ENCODE measurements at places on chromosomes 16 and 17.
A peak's percentile ranks its signal among the peaks of the same experiment; 100 is the strongest.

GRCh38 chr17:28950017-28950751 lies 1.1 kb downstream of the PHF12 start:
- DNase-seq, result peak; percentile 62

DNA sequence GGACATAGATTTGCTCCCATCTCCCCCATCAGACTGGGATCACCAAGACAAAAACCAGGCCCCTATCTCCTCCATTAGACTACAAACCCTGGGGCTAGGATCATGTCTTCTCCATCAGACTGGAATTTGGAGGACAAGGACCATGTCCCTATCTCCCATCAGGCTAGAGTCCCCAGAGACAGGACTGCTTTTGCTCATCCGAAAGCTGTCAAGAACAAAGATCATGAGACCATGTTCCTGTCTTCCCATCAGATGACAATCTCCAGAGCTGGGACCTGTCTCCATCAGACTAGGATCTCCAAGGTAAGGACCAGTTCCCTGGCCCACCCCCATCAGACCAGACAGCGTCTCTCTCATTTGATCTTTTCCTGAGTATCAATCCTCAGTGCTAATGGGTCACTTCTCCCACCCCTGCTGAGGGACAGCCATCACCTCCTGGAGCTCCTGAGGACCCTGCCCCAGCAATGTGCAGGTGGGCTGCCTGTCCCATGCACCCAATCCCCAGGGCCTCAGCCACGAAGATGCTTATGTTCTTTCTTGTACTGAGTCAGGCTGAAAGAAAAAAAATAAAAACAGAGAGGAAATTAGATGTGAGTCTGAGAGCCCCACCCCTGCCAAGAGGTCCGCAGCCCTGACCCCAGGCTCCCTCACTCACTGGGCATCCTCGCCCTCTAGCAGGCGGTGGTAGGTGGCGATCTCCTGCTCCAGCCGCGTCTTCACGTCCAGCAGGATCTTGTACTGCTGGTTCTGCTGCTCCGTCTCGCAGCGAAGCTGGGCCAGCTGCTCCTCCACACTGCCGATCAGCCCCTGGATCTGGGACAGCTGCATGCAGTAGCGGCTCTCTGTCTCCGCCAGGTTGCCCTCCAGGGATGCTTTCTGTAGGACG lies 90.3 kb downstream of the GOSR1 start:
- no peak for DNase-seq

- DNase-seq, result no peak
These were observed 559.8 kb downstream of the WWOX start for GRCh38 chr16:78659216-78659615.

DNA sequence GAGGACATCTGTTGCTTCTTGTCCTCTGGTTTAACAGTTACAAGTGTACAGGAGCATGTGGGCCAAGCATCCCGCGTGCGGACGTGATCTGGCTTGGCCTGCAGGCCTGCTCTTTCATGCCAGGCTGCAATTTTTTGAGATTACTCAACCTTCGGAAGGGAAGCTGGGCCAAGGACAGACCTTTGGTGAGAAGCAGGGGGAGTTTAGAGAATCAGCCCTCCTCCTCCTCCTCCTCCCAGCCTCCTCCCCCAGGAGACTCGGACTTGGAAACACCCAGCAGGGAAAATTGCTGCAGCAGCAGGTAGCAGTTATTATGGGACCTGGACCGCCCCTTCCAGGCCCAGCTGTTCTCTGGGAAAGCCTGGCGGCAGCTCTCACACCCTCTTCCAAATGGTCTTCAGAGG lies 5.1 kb upstream of the KLHL36 start:
- no peak for DNase-seq

GRCh38 chr16:12160249-12160648 lies 183.7 kb downstream of the SNX29 start:
- DNase-seq, result no peak

GRCh38 chr16:58678269-58678668 lies 6.3 kb downstream of the SLC38A7 start:
- no peak for DNase-seq

DNA sequence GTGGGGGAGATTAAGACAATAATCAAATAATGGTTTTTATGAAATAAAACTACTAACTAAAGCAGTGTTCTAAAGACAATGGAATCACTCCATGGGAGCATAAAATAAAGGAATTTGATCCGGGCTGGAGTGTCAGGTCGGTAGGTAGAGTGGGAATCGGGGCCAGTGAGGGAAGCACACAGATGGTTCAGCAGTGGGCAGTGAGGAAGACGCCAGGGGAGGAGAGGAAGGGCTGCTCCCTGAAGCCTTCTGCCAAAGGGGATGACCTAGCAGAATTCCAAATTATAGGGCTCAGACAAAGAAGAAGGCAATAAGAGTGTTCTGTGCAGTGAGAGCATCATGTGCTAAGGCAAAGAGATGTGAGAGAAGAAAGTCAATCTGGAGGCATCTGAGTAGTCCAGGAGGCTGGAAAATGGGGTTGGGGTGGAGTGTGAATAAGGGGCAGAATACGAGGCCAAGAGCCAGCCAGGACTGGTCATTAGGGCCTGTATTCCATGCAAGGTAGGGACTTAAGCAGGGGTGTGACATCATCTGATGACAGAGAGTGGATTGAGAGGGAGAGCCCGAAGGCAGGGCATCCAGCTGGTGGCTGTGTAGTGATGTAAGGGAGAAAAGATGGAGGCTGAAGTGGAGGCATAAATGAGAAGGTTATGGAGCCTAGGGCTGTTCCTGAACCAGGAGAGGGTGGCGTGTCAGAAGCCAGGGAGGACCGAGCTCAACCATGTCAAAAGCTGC lies 137.6 kb downstream of the COPRS start:
- no peak for DNase-seq

- DNase-seq, result no peak
These were observed 77.2 kb upstream of the CLEC3A start for GRCh38 chr16:77945126-77945525.

DNA sequence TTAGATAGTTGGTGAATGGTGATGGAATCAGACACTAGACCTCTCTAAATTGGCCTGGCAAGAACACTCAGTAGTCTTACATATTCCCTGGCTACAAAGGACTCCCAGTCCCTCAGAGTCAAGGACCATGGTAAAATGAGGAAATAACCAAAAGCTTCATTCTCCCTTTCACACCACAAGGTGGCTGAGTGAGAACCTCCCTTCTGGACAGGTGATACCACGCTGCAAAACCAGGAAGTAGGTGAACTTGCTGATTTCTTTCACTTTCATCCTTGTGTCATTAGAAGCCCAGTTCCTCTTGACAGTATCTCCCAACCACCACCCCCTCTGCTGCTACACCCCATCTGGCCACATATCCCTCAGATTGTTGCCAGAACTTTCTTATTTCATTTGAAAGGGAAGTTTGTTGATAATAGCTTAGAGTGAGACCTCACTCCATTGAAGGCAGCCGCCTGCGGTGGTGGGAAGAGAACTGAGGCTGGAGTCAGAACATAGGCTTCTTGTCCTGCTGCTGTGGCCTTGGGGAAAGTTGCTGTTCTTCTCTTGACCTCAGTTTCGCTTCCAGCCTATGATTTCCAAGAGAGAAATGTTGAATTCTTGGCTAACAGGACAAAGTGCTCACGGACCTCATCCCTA lies 290.6 kb upstream of the CCL2 start:
- DNase-seq, result peak; percentile 60

DNA sequence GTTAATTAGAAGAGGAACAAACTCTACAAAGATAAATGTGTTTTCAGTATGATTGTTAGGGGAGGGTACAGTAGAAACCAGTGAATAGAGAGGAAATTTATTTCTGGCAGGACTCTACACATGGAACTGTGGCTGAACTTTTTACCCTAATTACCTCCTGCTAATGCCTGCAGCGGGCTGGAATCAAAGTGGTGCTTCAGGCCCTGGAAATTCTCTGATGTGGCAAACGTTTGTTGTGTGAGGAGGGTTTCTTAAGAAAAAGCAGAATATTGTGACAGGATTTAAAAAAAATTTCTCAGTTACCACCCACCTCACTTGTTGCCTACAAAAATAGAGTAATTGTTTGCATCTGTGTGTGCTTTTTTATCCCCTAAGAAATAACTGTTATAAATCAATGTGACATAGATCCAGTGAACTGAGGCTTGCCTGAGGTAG lies 154.5 kb downstream of the BCAS3 start:
- no peak for DNase-seq

DNA sequence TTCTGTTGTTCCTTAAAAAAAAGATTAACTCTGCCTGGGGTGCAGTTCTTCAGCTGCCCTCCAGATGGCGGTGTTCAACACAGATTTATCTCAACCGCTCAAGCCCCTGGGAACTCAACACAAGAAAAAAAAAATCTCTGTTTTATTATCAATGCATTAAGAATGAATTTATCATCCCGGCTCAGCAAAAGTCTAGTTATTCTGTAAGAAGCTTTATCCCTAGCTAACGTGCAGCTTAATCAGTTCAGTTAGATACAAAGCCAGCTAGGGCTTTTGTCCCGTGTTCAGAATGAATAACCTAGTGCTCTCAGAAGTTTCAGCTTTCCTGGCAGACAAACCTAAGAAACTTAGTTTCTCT lies 475.9 kb upstream of the CCL2 start:
- DNase-seq, result peak; percentile 49

- no peak for DNase-seq
These were observed 8.9 kb downstream of the TRIM47 start for GRCh38 chr17:75869282-75870141.

GRCh38 chr16:82657239-82657638 lies 30.5 kb downstream of the CDH13 start:
- DNase-seq, result no peak

GRCh38 chr17:65297916-65298315 lies 160.7 kb downstream of the RGS9 start:
- no peak for DNase-seq

DNA sequence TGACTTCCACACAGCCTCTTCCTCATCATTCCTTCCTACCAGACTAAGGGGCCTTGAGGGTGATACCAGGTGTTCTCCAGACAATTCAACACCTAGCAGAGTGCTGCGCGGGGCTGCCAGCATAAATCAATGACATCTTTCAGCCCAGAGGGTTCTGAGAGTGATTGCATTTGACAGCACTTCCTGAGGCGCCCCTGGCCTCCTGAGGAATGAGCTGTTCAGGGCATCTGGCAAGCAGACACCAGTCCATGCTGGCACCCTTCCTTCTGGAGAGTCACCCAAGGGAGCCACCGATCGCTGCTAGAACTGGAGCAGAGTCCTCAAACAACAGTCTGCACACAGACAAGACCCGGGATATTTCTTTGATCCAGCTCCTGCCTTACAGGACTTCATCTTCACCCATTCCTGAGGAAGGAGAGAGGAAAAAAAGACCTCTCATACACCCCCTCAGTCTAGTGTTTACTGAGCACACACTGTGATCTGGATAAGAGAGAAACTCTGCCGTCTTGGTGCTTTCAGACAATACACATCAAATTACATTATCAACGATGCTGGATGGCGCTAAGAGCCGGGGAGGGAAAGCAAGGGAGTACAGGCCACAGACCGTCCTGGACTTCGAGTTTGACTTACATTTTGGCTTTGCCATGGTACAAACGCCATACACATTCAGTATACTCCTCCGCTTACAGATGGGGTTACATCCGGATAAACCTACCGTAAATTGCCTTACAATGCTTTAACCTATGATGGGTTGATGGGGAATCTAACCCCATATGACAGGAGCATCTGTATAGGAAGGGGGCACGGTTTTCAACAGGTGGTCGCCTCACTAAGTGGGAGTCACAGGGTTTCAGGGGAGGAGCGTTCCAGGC lies 23.0 kb downstream of the NPTX1 start:
- no peak for DNase-seq

GRCh38 chr17:72514321-72514861 lies 393.6 kb downstream of the SOX9 start:
- DNase-seq, result no peak

DNA sequence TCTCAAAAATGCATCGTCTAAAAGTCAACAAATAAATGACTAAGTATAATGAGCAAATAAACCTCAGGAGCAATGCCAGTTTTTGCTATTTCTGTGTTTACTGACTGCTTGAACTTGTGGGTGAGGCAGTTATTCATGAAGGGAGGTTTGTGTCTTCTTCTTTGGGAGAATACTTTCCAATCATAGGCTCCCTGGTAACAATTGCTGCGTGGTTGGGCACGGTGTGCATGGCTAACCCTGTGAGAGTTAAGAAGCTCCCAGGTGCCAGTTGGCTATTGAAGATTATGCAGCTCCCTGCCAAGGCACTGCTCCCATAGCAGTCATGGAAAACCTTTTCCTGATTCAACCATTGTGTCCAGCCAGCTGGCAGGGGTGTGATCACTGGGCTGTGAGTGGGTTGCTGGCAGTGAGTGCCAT lies 775.9 kb upstream of the GOT2 start:
- no peak for DNase-seq

GRCh38 chr17:58658804-58659713 lies 32.8 kb downstream of the TEX14 start:
- DNase-seq, result peak; percentile 83

GRCh38 chr16:21279501-21279900 lies 1.4 kb upstream of the CRYM start:
- DNase-seq, result no peak

GRCh38 chr17:61000911-61001310 lies 323.3 kb downstream of the BCAS3 start:
- DNase-seq, result no peak

- DNase-seq, result no peak
These were observed 16.6 kb upstream of the TERF2 start for GRCh38 chr16:69402439-69402838.

- DNase-seq, result peak; percentile 21
These were observed 5.8 kb downstream of the ITGAM start for GRCh38 chr16:31265329-31266245.

- DNase-seq, result no peak
These were observed 11.0 kb downstream of the SNN start for GRCh38 chr16:11679250-11679649.

DNA sequence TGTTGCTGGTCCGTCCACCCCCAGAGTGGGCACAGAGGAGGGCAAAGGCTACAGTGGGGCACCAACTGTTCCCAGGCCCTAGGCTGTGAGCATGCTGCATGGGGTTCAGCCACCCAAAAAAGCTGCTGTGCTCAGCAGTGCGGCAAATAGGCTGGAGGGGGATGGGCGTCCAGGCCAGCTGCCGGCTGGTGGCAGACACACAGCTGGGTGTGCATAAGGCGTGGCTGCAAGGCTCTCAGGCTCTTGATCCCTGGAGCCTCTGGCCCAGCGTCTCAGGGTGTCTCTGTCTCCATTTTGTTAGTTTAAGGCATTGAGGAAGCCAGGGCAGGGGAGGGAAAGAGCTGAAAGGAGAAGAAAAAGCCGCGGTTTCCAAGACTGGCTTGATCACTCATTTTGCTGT lies 8.8 kb downstream of the RPL19 start:
- DNase-seq, result no peak

- DNase-seq, result no peak
These were observed 23.1 kb downstream of the GABARAPL2 start for GRCh38 chr16:75589306-75589705.

DNA sequence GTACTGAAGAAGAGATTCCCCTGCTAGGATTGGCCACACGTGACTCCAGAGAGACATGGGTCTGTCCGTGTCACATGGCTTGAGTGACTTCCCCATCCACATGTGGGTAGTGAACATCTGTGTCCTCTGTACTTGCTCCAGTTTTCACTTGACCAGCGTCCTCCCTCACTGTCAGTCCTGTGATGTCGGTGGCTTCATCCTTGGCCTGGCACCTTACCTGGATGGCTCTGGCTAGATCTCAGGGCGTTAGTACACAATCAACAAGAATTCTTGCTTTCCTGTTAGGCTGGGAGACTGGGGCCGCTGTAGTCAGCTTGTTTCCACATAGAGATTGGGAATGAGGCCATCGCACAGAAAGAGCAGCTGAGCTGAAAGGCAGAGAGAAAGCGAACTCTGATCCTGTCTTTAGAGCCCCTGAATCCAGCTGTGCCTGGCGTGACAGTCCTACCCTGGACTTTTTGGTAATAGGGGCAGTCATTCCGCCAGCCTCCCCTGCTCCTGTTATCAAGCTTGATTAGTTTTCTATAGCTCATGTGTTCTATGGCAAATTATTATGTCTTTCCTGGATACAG lies 227.3 kb downstream of the SNX29 start:
- DNase-seq, result no peak
